ENCODE measurements at places on chromosomes 4 and X.

- DNase-seq = no peak
These were observed 85.8 kb downstream of the RAPGEF2 start for GRCh38 chr4:159188646-159189045.

DNA sequence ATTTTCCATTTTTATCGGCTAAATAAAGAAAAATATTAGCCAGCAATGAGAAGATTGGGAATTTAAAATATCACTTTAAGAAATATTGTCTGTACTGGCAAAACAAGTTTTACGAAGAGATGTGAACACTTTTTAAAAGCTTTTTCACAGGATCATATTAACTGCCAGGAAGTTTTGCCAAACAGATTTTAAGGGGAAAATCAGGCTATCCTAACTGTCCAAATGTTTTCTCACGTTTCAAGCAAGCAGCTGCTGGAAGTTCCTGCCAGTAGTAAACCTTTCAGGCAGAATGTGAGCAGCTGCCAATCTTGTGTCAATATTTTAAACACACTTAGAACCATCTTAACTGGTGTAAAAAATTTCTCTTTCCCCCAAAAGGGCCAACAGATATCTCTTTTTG is 101.1 kb downstream of the ADGRL3 start:
- DNase-seq = no peak

DNA sequence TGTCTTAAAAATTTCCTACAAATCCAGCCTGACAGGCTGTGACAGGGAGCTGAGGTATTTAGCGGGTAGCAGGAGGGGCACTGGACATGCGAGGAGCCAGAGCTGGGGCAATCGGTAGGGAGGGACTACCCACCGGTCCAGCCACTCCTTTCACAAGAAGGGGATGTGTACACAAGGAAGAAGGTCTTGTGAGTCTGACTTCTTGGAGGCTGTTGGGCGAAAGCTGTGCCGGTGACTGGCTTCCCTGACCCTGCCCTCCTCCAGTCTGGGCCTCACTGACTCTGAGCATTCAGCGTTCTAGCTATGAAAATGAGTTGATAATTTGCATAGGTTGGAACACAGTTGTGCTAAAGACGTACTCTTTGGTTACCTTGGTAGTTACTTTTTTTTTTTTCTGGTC is 12.7 kb upstream of the CXCL8 start:
- no peak for DNase-seq

GRCh38 chr4:60891947-60892346 is 308.2 kb upstream of the ADGRL3 start:
- DNase-seq = no peak

- DNase-seq = no peak
These were observed 645.8 kb upstream of the NDST4 start for GRCh38 chr4:115759231-115759630.

GRCh38 chr4:1136048-1136447 is 22.7 kb upstream of the RNF212 start:
- DNase-seq = no peak

All from stimulated activated CD8-positive, alpha-beta memory T cell treated with anti-CD3 and anti-CD28 coated beads, Interleukin-7, amount 100 ng/mL, for 1 hour (primary cell).